ENCODE measurements at places on chromosomes 12 and 14. TPM values are rescaled to one million over a fixed set of nuclear protein-coding genes. Genes with fewer than 3 reads are reported as not detected.

DNA sequence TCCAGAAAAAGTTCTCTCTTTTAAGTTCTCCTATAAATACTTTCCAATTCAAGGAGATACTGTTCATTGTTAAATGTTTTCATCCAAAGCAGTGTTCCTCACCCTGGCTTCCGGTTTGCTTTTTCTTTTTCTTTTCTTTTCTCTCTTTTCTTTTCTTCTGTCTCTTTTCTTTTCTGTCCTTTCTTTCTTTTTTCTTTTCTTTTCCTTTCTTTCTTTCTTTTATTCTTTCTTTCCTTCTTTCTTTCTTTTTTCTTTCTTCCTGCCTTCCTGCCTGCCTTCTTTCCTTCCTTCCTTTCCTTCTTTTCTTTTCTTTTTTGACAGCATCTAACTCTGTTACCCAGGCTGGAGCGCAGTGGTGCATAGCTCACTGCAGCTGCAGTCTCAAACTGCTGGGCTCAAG is 75.8 kb downstream of the PPM1A start:
- no peak for DNase-seq

DNA sequence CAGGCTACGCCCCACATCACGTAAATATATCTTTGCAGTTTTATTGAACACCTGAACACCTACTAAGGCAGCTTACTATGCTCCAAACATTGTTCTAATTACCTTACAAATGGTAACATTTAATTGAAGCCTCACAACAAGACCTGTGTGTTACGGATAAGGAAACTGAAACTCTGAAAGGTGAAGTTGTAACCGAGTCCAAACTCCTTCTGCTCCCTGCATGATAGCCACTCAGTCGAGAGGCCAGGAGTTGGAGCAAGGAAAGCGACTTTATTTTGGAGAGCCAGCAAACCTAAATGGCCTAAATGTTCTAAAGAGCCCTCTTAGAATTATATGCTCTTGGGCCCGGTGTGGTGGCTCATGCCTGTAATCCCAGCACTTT is 12.6 kb upstream of the TRPV4 start:
- DNase-seq = no peak

GRCh38 chr12:114500775-114501473 is 95.0 kb upstream of the TBX5 start:
- no peak for DNase-seq

GRCh38 chr14:88255196-88255595 is 67.9 kb downstream of the KCNK10 start:
- no peak for DNase-seq

GRCh38 chr12:24226745-24227350 is 277.4 kb upstream of the SOX5 start:
- DNase-seq = no peak

DNA sequence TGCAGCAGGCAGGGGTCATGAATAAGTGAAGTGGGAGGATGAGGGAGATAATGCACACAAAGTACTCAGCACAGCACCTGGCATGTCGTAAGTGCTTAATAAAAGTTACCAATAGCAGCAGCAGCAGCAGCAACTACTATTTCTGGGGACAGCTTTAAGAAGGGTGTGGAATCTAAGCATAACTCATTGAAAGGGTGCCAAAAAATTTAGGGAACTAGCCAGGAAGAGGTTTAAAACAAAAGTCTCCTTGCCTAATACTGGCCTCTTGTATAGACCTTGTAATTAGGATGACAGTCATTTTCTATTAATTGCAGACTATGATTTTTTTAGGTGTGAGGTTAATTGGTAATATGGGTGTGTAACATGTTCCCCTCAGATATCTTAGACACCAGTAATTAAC is 179.9 kb downstream of the PTPN11 start:
- no peak for DNase-seq

- no peak for DNase-seq
Measured at GRCh38 chr12:59472273-59472672, 123.6 kb upstream of the SLC16A7 start.

GRCh38 chr14:23344481-23344880 is 8.2 kb downstream of the SLC22A17 start:
- no peak for DNase-seq

SSTR1 gene
- not detected for total RNA-seq

FGF6 gene
- not detected for total RNA-seq

Data from activated CD8-positive, alpha-beta T cell treated with anti-CD3 and anti-CD28 coated beads, Interleukin-2, amount 10 ng/mL, durations not matched to agents 7 days and 5 days (primary cell).